Endodermal cell (in vitro differentiated cells): ENCODE measurements at places on chromosomes 4 and X. TPM values are rescaled to one million over a fixed set of nuclear protein-coding genes. Genes with fewer than 3 reads are reported as not detected.
A peak's percentile ranks its signal among the peaks of the same experiment; 100 is the strongest.

The MAML3 gene
- total RNA-seq, result 25.8 and 29.2 TPM in 2 replicates

The GJB1 gene
- 0.45 to 1.0 TPM (median 0.91 TPM) in 3 replicates for total RNA-seq

The SMR3B gene
- not detected in 2 replicates for total RNA-seq

- no peaks in the 10 kb centered on the region for H3K36me3 ChIP-seq
- H3K27me3 ChIP-seq, result no peaks in the 10 kb centered on the region
- no peak for DNase-seq
- no peaks in the 10 kb centered on the region for H3K4me1 ChIP-seq
Observed at GRCh38 chrX:8657883-8658282, 74.1 kb downstream of the ANOS1 start.

DNA sequence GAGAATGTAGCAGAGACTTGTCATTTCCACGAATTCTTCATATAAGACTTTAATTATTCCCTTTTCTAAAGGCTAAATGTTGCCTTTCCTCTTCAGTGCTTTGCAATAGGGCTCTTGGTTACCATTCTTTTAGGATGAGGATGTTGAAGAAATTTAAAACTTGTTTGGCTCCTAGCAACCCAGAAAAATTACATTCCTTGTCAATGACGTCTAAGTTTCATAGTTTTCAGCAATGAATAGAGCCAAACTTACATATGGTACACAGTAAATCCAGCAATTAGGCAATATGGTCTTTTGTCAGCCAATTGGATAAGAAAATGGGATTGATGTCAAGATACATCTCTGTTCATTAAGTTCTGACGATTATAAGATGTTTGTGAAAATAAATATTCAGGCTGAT is 1639.6 kb upstream of the PCDH10 start:
- DNase-seq, result no peak
- H3K27ac ChIP-seq, result no peak overlapping the region
- H3K4me3 ChIP-seq, result no peak overlapping the region
- no peaks in the 10 kb centered on the region for H3K36me3 ChIP-seq
- no peaks in the 10 kb centered on the region for H3K27me3 ChIP-seq
- H3K4me1 ChIP-seq, result no peaks in the 10 kb centered on the region

DNA sequence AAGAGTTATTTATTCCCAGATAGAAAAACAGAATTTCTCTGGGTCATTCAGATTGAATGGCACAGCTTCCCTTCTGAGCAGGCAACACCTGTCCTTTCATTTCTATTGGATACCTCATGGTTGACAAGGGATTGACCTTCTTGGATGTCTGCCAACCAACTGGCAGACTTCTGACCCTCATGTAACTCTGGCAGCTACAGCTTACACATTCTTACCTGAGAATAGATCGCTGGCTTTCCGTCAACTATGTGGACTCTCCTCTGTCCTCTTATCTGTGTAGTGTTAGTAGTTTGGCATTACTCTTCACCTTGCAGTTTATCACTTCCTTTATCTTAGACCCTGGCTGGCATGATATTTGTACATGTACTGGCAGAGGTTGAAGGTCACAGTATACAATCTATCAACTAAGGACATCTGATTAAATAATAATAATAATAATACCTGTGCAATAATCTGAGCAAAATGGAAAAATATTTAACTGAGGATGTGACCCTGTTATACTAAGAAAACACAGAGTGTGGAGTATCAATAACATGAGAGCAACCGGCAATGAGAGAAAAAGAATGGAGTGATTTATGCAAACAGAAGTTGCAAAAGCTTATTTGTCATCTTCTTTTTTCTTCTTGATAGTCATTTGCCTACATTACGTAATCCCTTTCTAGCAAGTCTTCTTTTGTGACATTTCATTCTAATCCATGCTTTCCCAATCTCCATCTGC is 1118.2 kb downstream of the ARAP2 start:
- H3K27me3 ChIP-seq, result no peaks in the 10 kb centered on the region
- H3K4me3 ChIP-seq, result no peak overlapping the region
- H3K4me1 ChIP-seq, result no peaks in the 10 kb centered on the region
- H3K36me3 ChIP-seq, result no peaks in the 10 kb centered on the region
- no peak for DNase-seq

GRCh38 chrX:10485326-10485725 is 135.1 kb downstream of the MID1 start:
- H3K4me1 ChIP-seq, result no peaks in the 10 kb centered on the region
- H3K27me3 ChIP-seq, result no peaks in the 10 kb centered on the region
- no peak for DNase-seq
- H3K27ac ChIP-seq, result no peak overlapping the region

The TRMT2B gene
- total RNA-seq, result 12.9 and 14.1 TPM in 2 replicates

GRCh38 chr4:71156616-71157015 is 163.2 kb downstream of the DCK start:
- H3K4me1 ChIP-seq, result peaks cover 18% of the 10 kb centered on the region
- no peak overlapping the region for H3K4me3 ChIP-seq
- DNase-seq, result no peak
- no peaks in the 10 kb centered on the region for H3K36me3 ChIP-seq
- no peak overlapping the region for H3K27ac ChIP-seq
- H3K27me3 ChIP-seq, result no peaks in the 10 kb centered on the region

DNA sequence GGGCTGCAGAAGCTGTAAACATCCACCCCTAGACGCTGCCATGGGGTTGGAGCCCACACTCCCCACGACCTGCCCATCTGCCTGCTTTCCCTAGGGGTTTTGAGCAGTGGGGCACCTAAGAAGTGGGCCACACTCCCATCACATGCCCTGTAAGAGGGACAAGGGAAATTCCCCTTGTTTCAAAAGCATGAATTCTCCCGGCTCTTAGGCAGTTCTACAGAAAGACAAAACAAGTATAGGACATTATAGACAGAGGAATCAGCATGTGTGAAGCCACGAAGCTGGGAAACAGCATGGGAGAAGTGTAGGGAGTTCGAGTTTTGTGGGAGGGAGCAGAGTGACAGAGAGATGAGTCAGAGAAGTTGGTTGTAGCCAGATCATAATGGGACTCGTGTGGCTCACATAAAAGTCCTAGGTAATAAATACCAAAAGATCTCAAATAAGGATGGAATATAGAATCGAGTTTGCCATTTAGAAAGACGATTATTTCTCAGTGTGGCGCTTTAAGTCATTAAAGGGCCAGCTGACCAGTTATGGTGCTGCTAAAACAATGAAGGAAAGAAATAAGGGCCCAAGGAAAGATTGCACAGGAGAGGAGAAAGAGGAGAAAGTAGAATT is 23.9 kb downstream of the APOO start:
- no peaks in the 10 kb centered on the region for H3K27me3 ChIP-seq
- peak; percentile 67 for DNase-seq
- no peaks in the 10 kb centered on the region for H3K36me3 ChIP-seq
- H3K4me3 ChIP-seq, result no peak overlapping the region
- H3K4me1 ChIP-seq, result no peaks in the 10 kb centered on the region
- H3K27ac ChIP-seq, result no peak overlapping the region

DNA sequence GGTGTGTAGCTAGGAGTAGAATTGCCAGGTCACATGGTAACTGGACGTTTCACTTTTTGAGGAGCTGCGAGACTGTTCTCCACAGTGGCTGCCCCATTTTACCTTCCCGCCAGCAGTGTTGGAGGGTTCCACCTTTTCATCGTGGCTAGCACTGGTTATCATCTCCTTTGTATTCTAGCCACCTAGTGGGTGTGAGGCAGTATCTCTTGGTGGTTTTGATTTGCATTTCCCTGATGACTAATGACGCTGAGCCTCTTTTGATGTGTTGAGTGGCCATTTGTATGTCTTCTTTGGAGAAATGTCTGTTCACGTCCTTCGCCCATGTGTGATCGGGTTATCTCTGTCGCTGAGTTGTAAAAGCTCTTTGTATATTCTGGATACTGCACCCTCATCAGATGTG is 10.6 kb downstream of the ABCD1 start:
- H3K36me3 ChIP-seq, result peaks cover 10% of the 10 kb centered on the region
- DNase-seq, result no peak
- H3K27me3 ChIP-seq, result no peaks in the 10 kb centered on the region
- no peaks in the 10 kb centered on the region for H3K4me1 ChIP-seq
- H3K4me3 ChIP-seq, result no peak overlapping the region
- no peak overlapping the region for H3K27ac ChIP-seq
